ENCODE measurements at places on chromosomes 12 and 14.

GRCh38 chr12:53887006-53887405, 51.6 kb upstream of the HOXC13 start:
- DNase-seq: no peak

DNA sequence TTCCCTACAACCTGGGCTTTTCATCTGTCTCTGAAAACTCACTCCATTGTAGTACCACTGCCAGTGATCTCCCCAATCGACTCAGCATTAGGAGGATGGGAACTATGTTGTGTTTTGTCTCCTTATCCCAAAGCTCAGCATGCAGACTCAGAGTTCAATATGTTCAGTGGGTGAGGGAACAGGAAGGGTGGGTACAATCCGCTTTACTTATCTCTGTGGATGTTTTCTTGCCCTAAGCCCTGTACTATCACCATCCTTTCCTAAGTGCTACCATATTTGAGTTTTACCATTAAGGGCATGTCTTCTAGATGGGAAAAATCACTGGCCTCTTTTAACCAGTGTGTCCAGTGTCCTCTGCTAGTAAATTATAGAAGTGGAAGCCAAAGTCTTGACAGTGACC, 107.1 kb downstream of the PPM1H start:
- no peak for DNase-seq

- no peak for DNase-seq
These were observed 84.1 kb upstream of the GNG2 start for GRCh38 chr14:51776102-51776894.

- DNase-seq: no peak
These were observed 292.3 kb downstream of the RAD51B start for GRCh38 chr14:68111853-68112270.

DNA sequence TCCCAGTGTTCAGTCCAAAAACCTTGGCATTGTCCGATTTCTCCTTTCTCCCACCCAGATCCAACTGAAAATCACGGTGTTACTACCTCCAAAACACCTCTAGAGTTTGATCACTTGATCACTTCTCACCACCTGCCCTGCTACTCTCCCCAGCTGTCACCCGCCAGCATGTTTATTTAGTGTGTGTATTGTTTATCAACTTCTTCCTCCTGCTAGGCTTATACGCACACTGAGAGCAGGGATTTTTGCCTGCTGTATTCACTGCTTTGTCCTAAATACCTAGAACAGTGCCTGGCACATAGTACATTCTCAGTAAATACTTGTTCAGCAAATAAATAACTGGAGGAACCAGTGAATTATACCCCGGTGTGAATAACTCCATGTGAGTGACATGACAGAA, 5.0 kb downstream of the BDKRB1 start:
- DNase-seq: no peak

GRCh38 chr12:38838056-38838850, 67.1 kb downstream of the CPNE8 start:
- no peak for DNase-seq

DNA sequence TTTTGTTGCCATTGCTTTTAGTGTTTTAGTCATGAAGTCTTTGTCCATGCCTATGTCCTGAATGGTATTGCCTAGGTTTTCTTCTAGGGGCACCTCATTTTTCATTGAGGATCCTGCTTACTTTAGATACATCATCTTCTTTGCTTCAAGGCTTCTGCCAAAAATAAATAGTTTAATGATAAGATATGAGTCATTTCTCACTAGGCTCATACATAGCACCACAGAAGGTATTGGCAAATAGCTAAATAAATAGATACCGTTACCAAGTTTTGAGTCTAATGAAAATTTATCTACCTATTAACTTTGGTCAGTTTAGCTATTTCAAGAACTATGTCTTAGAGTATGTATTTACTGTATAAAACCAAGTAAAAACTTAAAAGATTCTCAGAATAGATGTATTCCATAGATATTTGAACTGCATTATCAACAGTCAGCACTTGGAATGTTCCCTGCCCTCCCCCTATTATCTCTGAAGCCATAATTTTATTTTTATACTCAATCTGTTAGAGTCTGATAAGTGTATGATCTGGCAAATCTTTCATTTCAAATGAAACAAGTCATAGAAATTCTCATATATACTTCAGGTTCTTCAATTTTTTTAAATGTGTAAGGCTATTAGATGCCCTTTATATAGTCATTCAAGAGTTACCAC, 310.2 kb downstream of the CCDC91 start:
- no peak for DNase-seq

DNA sequence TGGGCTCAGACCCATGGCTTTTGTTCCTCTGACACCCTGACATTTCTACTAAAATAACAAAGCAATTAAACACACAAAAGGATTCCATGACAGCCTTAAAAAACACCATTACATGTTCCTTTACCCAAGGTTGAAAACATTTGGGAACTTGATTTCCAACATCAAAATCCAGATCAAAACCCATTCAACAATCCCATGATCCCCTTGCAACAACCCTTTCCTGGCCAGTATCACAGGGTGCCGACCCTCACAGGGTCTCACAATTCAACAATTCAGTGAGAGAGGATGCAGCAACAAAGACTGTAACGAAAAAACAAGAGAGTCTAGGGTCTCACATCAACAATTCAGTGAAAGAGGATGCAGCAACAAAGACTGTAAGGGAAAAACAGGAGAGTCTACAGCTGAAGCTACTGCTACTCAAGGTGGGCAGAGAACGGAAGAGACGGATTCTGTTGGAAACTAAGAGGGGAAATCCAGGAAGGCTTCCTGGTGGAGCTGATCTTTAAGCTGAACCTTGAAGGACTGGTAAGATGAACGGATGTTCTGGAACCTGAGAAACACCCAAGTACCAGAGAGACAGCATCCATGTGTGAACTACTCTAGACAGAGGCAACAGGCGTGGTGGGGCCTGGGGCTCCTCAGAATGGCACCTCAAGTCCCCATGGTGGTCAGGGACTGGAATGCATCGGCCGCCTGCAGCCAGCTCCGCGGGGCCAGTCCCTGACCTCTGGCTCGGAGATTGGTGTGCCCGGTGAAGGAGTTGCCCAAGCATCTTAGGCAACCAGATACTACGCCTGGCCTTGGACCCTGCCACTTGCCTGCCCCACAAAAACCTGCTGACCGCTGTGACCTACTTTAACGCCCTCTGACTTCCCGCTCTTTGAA, 22.7 kb upstream of the ZFP36L1 start:
- no peak for DNase-seq

DNA sequence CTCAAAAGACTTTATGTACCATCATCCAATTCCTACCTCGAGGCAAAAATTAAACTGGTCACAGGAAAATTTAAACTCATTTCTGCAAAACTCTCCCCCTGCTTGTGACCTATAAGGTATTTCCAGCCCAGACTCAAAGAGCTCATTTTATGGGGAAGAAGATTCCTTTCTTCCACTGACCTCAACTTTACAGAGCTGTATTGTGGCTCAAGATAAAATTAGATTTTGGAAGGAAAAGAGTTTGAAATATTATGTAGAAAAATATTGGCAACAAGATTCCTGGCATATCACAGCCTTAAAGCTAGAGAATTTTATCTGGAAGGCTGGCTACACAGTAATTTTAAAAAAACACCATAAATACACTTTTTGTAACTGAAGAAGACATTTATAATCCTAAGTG, 91.7 kb downstream of the STXBP6 start:
- no peak for DNase-seq

DNA sequence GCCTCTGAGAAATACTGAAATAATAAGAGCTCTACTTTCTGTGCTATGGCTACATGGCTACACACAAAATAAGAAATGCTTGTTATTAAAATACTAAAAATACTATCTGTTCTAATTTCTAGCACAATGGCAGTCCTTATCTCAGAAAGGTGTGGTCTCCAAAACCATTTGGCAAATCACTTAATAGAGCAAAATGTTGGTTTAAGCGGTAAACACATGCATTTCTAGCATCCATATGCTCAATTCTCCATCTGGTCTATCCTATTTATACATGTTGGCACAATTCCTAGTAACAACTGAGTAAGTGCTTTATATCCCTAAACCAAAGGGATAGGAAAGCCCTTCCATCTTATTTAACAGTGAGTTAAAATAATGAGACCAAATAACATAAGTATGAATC, 107.0 kb downstream of the PAPLN start:
- no peak for DNase-seq

DNA sequence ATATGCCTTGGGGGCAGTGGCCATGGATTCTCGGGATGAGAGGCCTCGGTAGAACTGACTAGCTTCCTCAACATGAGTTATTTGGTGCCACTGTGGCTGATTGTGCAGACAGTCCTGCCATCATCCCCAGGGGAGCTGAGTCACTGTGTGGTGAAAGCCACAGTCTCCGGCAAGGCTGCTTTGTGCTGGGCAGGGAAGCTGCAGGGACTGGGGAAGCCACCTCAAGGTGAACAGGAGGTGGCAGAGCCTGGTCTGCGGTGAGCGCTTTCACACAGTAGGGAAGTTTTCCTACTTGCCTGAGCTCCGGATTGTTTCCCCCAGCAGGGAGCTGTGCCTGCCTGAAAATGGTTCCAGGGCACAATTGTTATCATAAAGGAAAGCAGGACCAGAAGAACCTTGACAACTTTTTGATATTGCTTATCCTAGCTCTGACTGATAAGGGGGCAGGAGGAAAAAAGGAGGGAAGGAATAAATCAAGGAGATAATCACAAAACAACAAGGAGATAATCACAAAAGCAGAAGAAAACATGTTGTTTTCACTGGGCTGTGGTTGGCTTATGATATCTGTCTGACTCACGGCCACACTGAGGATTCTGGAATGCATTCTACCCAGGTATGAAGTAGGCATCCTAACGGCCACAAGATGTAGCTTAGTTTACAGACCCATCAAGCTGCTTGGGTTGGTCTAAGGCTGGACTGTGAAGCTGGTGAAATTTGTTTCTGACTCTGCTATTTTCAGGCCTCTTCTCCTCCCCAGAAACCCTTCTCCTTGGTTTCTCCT, 32.2 kb upstream of the GNG2 start:
- DNase-seq: peak; percentile 18

- DNase-seq: no peak
These were observed 58.3 kb downstream of the OTOGL start for GRCh38 chr12:80157645-80158044.

- no peak for DNase-seq
These were observed 448.0 kb downstream of the SLC6A15 start for GRCh38 chr12:84464616-84465015.

DNA sequence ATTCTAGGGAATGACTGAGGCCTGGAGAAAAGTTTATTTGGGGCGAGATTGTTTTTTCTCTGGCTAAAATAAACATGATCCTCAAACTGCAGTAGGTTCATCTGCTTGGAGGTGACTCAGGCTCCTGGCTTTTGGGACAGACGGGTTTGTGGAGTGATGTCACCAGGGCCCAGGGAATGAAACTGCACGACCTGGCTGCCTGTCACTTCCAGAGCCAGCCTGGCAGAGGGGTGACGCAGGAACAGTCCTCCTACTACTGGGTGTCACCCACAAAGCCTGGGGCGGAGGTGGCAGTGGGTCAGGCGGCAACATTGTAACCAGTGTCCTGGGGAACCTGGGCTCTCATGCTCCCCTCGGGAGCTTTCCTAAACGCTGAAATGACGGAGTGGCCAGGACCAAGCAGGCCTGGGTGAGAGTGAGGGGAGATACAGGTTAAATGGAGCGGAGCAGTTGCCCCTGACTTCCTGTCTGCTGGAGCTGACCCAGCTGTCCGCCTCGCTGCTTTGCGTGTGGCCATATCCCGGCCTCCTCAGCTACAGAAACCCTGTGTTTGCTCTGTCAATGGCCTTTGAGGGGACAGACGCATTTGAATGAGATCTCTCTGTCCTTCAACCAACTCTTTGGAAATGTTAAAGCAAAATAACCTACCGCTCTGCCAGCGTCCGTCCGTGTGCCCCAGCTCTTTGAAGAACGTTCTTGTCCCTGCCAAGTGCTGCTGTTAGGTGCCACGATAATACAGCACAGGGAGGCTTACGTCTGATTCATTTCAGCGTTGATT, 6.5 kb downstream of the HIP1R start:
- DNase-seq: no peak

DNA sequence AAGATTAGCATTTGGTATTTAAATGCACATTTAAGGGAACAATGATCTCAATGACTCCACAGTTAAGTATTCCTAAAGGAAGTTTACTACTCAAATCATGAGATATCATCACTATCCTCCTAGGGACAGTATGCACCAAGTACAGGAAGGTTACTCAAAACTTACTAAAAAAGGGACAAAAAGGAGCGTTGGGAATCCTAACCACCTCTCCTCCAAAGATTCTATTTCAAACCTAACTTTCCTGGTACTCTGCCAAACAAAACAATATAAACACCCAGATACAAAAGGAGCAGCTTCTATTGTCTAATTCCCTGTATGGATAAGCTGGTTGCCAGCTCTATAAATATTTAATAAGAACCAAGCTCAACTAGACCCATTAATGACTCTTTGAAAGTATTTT, 377.7 kb downstream of the NUAK1 start:
- no peak for DNase-seq
